ENCODE measurements at places on chromosomes 1 and 21. TPM values are rescaled to one million over a fixed set of nuclear protein-coding genes. Genes with fewer than 3 reads are reported as not detected.

Gene ACOT11
- total RNA-seq = 3.2 TPM

Gene RSPH1
- not detected for total RNA-seq

Gene LCE7A
- total RNA-seq = not detected

Gene RPS6KC1
- total RNA-seq = 15.5 TPM

Gene AMPD1
- not detected for total RNA-seq

Gene FOXO6
- total RNA-seq = not detected

DNA sequence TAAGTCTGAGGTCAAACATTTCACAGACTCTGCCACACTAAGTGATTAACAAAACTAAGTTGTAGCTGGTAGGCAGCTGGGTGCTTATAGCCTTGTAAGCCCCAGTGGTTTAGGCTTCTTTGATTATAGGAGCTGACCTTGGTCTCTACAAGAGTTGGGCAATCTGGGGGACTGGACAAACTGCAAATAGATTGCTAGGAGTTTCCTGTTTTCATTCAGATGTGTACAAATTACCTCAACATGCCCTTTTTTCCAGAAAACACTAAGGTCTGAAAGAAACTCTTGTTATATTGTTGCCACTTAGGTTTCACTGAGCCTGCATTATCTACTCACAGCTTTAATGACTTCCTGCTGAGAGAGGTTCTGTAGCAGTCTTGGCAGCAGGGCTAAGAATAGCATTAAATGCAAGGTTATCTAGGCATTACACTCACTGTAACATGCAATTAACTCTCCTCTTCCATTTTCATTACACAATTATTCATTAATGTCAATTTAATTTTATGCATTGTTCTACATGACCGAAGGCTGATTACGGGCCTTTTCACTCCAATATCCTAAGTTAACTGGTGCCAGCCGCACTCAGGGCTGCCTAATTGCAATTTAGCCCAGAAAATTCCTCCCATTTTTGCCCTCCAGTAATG, 314.0 kb downstream of the LMO4 start:
- no peak for DNase-seq

DNA sequence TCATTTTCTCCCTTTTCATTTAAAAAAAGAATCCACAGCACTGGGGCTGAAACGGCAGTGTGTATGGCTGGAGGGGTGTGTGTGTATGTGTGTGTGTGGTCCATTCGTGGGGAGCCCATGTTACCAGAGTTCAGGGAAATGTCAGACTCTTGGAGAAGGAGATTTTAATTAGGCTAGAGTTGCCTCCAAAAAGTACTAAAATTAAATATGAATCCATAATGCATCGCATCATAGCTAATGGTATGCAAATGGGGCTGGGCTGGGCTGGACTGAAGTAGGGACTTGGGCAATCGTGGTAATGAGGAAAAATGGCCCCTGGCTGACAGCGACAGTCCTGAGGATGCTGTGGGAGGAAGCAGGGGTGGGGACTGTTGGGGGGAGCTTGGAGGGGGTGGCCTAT, 24.8 kb downstream of the GRIK3 start:
- no peak for DNase-seq

GRCh38 chr1:198173832-198174231, 17.0 kb downstream of the NEK7 start:
- DNase-seq = no peak

GRCh38 chr1:4108331-4108730, 208.3 kb upstream of the C1orf174 start:
- DNase-seq = no peak

DNA sequence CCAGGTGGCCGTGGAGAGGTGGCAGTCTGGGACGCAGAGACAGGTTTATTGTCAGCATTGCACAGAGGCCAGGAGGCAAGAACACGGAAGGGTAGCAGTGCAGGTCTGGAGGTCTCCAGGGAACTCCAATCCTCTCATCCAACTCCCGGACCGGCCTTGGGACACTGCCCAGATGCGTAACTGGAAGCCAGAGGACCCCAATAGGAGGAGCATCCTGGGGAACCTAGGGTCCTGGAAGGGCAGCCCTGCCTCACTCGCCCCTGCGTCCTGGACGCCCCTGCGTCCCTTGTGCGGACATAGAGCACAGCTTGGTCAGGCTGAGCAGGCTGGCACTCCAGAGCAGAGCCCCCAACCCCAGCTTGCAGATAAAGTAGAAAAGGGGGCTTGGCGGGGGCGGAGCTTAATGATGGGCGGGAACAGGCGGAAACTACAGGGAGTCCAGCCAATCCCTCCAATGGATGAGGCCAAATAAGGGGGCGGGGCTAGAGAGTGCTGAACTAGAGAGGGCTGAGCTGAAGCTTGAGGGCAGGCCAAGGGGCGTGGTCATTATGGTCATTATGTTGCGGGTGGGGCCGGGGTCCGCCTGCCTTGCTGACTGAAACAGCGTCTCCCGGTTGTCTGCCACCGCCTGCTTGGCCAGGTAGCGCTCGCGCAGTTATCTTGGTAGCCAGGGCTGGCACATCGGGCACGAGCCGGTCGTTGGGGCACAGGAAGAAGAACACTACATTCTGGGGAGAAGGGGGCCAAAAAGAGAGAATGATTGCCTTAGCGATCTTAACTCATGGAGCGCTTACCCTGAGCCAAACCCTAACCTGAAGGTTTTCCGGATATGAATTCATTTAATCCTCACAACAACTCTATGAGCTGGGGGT, 3.7 kb upstream of the ARHGEF19 start:
- DNase-seq = peak; percentile 85

GRCh38 chr1:212771341-212771740, 20.2 kb downstream of the NSL1 start:
- no peak for DNase-seq
